ENCODE measurements at places on chromosomes 13 and 19.
A peak's percentile ranks its signal among the peaks of the same experiment; 100 is the strongest.

DNA sequence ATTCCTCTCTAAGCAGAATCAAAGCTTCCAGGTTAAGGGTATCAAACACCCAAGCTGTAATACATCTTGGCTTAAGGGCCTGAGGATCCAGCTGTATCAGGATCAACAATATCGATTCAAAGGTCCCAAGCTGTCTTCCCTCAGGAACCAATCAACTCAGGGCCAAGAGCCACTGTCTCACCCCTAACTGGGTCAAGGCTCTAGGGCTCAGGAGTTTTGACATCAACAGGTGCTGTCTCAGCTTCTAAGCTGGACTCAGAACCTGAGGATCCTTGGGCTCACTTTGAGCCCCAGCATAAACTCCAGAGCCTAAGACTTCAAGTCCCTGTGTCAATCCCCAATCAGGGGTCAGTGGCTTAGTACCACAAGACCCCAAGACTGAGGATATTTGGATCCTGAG, 917 bp downstream of the FBXW9 start:
- DNase-seq, result no peak

GRCh38 chr19:28443361-28443760, 769.6 kb downstream of the UQCRFS1 start:
- DNase-seq, result no peak

DNA sequence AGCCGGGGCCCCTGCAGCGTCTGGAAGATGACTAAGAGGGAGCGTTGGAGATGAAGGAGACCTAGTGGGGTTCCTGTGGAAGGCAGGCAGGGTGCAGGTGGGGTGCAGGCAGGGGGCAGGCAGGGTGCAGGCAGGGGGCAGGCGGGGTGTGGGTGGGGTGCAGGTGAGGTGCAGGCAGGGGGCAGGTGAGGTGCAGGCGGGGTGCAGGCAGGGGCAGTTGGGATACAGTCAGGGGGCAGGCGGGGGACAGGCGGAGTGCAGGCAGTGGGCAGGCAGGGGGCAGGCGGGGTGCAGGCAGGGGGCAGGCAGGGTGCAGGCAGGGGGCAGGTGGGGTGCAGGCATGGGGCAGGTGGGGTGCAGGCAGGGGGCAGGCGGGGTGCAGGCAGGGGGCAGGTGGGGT, 142.8 kb downstream of the SOX1 start:
- DNase-seq, result no peak

GRCh38 chr19:8204961-8205360, 4.2 kb upstream of the CERS4 start:
- no peak for DNase-seq

GRCh38 chr19:2202366-2202765, 33.8 kb downstream of the PLEKHJ1 start:
- no peak for DNase-seq

DNA sequence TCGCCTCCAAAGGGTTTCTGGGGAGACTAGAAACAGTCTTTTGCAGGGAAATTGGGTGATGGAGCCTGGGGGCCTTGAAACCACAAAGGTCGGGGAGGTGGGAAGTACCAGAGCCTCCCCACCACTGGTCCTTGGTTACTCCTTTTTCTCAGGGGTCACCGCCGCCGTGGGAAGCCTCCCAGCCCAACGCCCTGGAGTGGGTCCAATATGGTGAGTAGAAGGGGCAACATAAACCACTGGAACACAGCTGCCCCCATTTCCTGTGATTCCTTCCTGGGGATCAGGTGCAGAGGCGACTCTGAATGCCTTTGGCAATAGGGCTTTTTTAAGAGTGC, 5.8 kb downstream of the PGLYRP1 start:
- DNase-seq, result no peak

DNA sequence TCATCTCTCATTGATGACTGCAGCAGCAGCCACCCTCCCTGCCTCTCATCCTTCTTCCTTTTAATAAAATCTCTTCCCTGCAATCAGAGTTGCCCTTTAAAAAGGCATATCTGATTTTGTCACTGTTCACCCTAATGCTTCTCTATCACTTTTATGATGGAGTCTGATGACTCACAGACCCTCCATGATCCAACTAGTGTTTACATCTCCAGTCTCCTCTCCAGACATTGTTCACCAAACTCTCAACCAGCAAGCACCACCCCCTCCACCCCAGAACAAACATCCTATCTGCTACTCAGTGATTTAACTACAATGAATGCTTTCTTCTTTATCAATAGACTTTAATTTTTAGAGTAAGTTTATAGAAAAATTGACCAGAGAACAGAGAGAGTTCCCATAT, 59.5 kb downstream of the TNFSF11 start:
- DNase-seq, result peak; percentile 20

- peak; percentile 34 for DNase-seq
Measured at GRCh38 chr19:48772503-48772953, 17.2 kb downstream of the FGF21 start.

GRCh38 chr13:100542826-100543156, 45.8 kb downstream of the GGACT start:
- peak; percentile 71 for DNase-seq

- DNase-seq, result peak; percentile 94
Measured at GRCh38 chr13:52348071-52348470, 57.9 kb downstream of the THSD1 start.

GRCh38 chr13:36344173-36344572, 2.0 kb downstream of the SPART start:
- peak; percentile 84 for DNase-seq

- no peak for DNase-seq
Measured at GRCh38 chr13:35496006-35496405, 19.5 kb upstream of the MAB21L1 start.

DNA sequence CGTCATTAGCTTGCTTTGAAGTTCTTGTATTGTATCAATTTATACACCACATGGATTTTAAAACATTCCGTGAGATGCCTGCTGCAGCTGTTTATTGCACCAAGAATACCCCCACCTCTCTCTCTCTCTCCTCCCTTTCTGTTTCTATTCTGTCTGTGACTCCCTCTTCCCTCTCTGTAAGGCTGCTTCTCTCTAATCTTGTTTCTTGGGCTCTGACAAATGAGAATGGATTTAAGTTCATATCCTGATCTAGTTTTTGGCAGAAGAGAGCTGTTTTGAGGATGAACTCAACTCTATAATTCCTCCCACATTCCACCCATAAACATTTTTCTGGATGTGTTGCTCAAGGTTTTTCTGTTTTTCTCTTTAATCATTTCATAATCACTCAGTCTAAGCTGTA, 144.3 kb upstream of the FRY start:
- DNase-seq, result peak; percentile 68

- DNase-seq, result peak; percentile 44
Measured at GRCh38 chr19:38209671-38210457, 14.2 kb downstream of the DPF1 start.

- DNase-seq, result no peak
Measured at GRCh38 chr19:3608079-3608641, 1.5 kb upstream of the TBXA2R start.

- DNase-seq, result no peak
Measured at GRCh38 chr19:17225053-17225452, 973 bp upstream of the OCEL1 start.

DNA sequence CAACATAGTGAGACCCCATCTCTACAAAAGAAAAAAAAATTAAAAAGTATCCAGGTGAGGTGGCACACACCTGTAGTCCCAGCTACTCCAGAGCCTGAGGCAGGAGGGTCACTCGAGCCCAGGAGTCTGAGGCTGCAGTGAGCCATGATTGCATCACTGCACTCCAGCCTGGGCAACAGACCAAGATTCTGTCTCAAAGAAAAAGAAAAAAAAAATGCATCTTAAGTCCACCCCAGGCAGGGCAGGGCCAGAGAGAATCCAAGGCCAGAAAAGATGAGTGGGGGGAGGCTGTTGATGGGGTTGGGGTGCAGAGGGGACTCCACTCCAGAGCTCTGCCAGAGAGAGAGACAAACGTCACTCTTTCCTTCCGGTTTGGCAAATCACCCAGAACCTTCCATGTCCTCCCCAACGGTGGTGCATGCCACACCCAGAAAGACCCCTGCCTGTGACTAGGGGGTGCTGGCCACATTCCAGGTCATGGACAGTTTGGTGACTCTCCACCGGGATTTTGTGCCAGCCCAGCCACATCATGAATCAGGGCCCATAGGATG, 431 bp downstream of the FUT3 start:
- DNase-seq, result peak; percentile 65

- DNase-seq, result peak; percentile 28
Measured at GRCh38 chr13:94711561-94712286, 621 bp downstream of the SOX21 start.

- DNase-seq, result no peak
Measured at GRCh38 chr13:62510906-62511655, 1095.4 kb upstream of the PCDH20 start.

DNA sequence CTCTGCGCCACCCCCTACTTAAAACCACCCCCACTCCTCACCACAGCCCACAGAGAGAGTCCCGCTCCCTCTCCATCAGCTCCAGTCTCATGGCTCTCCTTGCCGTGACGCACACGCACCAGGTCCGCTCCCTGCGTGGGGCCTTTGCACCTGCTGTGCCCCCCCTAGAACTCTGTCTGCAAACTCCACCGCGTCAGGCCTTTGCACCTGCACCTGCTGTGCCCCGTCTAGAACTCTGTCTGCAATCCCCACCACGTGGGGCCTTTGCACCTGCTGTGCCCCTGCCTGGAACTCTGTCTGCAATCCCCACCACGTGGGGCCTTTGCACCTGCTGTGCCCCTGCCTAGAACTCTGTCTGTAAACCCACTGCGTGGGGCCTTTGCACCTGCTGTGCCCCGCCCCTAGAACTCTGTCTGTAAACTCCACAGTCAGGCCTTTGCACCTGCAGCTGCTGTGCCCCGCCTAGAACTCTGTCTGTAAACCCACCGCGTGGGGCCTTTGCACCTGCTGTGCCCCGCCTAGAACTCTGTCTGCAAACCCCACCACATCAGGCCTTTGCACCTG, 4.2 kb downstream of the SHC2 start:
- DNase-seq, result no peak

DNA sequence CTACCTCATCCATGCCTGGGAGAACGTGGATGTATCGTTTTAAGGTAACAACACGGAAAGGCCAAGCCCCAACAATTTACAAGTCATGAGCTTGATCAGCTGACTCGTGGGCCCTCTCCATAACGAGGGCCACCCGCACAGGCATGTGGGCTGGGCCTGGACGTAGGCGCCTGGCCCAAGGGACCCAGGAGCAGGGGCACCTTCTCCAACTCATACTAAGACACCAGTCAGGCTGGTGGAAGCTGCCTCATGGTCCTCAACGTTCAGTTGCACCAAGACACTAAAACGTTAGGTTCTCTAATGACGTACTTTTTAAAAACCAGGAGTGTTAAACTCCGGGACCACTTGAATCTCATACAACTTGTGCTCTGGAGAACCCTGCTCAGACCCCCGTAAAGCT, 21.8 kb upstream of the EIF3G start:
- no peak for DNase-seq

- peak; percentile 20 for DNase-seq
Measured at GRCh38 chr13:24313439-24313838, 4.1 kb downstream of the C1QTNF9 start.

DNA sequence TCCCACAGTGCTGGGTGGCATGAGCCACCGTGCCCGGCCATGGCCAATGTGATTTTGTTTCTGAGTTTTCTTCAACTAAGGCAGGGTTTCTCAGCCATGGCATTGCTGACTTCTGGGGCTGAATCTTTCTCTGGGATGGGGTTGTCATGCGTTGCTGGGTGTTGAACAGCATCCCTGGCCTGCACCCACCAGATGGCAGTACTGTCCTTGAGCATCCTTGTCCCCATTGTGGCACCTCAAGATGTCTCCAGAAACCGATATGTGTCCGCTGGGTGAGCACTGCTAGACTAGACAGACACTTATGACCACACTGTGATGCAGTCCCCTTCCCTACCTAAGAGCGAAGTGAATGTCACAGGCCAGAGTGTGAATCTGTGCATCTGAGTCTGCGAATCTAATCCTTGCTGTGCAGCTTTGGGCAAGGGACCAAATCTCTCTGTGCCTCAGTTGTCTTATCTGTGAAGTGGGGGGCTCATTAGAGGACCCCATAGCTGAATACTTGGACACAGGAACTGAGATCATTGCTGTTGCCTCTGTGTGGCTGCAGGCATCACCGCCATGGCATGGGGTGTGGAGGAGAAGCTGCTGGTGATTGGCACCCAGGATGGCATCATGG, 50.3 kb upstream of the SIN3B start:
- DNase-seq, result peak; percentile 70

GRCh38 chr13:79508224-79508961, 27.4 kb downstream of the NDFIP2 start:
- DNase-seq, result peak; percentile 32

- no peak for DNase-seq
Measured at GRCh38 chr13:101415358-101416174, 742 bp downstream of the NALCN start.

GRCh38 chr19:49854378-49855263, 3.7 kb downstream of the PTOV1 start:
- no peak for DNase-seq

DNA sequence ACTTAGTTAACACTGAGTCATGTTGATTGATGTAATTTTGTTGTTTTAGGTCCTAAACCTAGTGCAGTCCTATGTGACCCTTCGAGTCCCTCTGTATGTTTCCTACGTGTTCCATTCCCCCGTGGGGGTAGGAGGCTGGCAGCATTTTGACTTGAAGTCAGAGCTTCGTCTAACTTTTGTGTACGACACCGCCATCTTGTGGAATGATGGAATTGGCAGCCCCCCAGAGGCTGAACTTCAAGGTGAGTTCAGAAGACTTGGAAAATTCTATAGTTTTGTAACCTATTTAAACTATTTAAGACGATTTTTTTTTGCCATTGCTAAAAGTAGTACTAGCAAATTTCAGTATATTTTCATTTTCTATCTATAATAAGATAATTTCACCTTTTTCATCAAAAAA, 117.9 kb downstream of the STOML3 start:
- DNase-seq, result peak; percentile 43

- no peak for DNase-seq
Measured at GRCh38 chr13:52177276-52177675, 17.9 kb upstream of the NEK3 start.

DNA sequence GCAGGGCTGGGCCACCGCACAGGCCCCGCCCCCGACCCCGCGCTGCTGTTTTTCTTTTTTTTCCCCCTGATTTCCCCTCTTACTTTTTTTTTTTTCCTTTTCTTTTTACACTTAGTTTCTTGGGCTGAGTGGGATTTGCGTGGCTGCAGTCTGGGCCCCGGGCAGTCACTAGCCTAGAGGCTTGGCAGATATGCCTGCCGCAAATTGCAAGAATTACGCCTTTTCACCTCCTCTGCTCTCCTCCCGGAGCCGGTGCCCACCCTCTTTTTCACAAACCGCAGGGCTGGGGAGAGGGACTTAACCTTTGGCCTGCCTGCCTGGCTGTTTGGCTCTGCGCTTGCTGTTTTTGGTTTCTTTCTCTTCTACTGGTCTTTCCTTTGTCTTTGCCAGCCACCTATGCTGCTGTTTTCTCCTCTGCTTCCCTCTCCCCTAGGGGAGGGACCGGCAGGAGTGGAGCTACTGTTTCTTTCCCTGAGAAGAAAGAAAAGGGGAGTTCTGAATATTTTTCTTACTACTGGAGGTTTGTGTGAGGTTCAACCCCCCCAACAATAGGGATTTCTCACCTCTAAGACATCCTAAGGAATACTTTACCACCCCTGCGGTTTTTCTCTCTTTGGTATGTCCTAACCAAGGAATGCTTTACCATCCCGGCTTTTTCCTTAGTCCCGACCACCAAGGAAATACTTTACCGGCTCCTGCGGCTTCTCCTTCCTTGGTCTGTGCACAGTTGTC, 11.0 kb downstream of the ZNF552 start:
- peak; percentile 62 for DNase-seq

- DNase-seq, result peak; percentile 74
Measured at GRCh38 chr19:532561-533363, 1.2 kb downstream of the CDC34 start.

Data from fibroblast of mammary gland (primary cell).